ENCODE measurements at places on chromosomes 13 and 19. TPM values are rescaled to one million over a fixed set of nuclear protein-coding genes. Genes with fewer than 3 reads are reported as not detected.

KLK8 gene
- total RNA-seq: not detected

GRCh38 chr19:37930416-37930815 is 23.4 kb downstream of the SIPA1L3 start:
- peak; percentile 60 for DNase-seq
- H3K36me3 ChIP-seq: no peaks in the 10 kb centered on the region
- peaks cover 3% of the 10 kb centered on the region for H3K4me1 ChIP-seq
- no peak overlapping the region for H3K4me3 ChIP-seq
- no peaks in the 10 kb centered on the region for H3K27me3 ChIP-seq

- H3K4me1 ChIP-seq: peaks cover 7% of the 10 kb centered on the region
- H3K4me3 ChIP-seq: peak overlapping the region; percentile 89
- peak overlapping the region; percentile 62 for H3K27ac ChIP-seq
- H3K27me3 ChIP-seq: no peaks in the 10 kb centered on the region
These were observed 513 bp downstream of the MIER2 start for GRCh38 chr19:343941-344624.

GRCh38 chr19:3365836-3366752 is at the start of gene NFIC:
NFIC (plus strand) TSS chr19:3366583; CDS start chr19:3366637, 54 bp downstream.
- peaks cover 27% of the 10 kb centered on the region for H3K4me1 ChIP-seq
- no peaks in the 10 kb centered on the region for H3K27me3 ChIP-seq
- DNase-seq: peak; percentile 84
- H3K27ac ChIP-seq: peak within 1 kb of the TSS; percentile 89
- H3K36me3 ChIP-seq: peaks cover 3% of the 10 kb centered on the region

OR7A5 gene
- not detected for total RNA-seq

- H3K27ac ChIP-seq: no peak overlapping the region
- no peaks in the 10 kb centered on the region for H3K36me3 ChIP-seq
- H3K4me3 ChIP-seq: no peak overlapping the region
- no peaks in the 10 kb centered on the region for H3K4me1 ChIP-seq
- DNase-seq: no peak
These were observed 19.9 kb upstream of the ARHGEF7 start for GRCh38 chr13:111095031-111095840.

GRCh38 chr13:98492335-98493041 is 84.4 kb downstream of the STK24 start:
- H3K36me3 ChIP-seq: peaks cover 2% of the 10 kb centered on the region
- peak; percentile 82 for DNase-seq
- H3K4me1 ChIP-seq: peaks cover 17% of the 10 kb centered on the region
- H3K27me3 ChIP-seq: no peaks in the 10 kb centered on the region
- H3K27ac ChIP-seq: no peak overlapping the region

DNA sequence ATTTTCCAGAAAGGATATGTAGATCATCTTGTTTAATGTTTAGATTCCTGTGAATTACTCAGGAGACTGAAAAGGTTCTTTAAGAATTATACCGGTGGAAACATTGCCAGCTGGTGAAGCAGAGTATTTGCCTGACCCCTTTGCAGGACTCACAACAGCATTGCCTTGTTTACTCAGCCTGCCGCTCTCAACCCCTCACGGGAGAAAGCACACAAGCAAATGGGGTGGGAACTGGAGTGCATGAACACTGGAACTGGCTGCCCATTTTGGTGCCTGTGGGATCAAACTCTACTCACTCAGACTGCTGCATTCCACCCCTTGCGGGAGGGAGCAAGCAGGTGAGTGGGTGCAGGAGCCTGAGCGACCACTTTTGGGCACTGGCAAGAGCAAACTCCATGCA is 804.7 kb upstream of the SLITRK1 start:
- no peak for DNase-seq
- H3K4me3 ChIP-seq: no peak overlapping the region
- H3K4me1 ChIP-seq: no peaks in the 10 kb centered on the region
- H3K36me3 ChIP-seq: no peaks in the 10 kb centered on the region
- H3K27ac ChIP-seq: no peak overlapping the region

NPAS1 gene
- 0.26 TPM for total RNA-seq

- H3K27me3 ChIP-seq: no peaks in the 10 kb centered on the region
- H3K27ac ChIP-seq: no peak overlapping the region
- H3K4me1 ChIP-seq: no peaks in the 10 kb centered on the region
- H3K4me3 ChIP-seq: no peak overlapping the region
These were observed 3.4 kb downstream of the ACP4 start for GRCh38 chr19:50793558-50794065.

AMER2 gene
- total RNA-seq: not detected

- H3K27ac ChIP-seq: no peak overlapping the region
- no peak for DNase-seq
- no peaks in the 10 kb centered on the region for H3K27me3 ChIP-seq
- H3K4me3 ChIP-seq: no peak overlapping the region
These were observed 6.8 kb downstream of the CSNK1G2 start for GRCh38 chr19:1947651-1948209.

DNA sequence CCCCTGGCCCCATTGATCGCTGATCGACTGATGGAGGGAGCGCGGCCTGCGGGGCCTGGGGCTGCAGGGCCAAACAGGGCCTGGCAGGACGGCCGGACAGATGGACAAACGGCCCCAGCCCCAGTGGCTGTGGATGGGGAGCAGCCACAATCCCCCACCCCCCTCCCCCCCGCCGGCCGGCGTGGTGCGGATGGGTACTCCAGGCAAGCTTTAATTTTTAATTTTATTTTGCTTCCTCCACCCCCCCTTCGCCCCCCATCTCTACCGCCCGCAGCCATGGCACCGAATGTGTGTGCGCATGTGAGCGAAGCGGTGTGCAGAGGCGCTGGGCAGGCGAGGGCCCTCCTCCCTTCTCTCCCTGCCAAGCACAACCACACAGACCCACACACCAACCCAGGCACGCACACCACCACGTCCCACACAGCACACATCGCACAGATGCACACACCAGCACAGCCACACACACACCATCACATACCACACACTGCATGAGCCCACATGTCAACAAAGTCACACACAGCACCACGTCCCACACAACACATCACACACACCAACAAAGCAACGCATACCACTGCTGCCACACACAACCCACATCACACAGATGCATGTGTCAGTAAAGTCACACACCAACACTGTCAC is 12.4 kb downstream of the ERFL start:
- H3K27ac ChIP-seq: no peak overlapping the region
- H3K4me1 ChIP-seq: no peaks in the 10 kb centered on the region
- H3K4me3 ChIP-seq: no peak overlapping the region
- H3K27me3 ChIP-seq: peaks cover 58% of the 10 kb centered on the region
- H3K36me3 ChIP-seq: no peaks in the 10 kb centered on the region

DNAJC15 gene
- 18.5 TPM for total RNA-seq

- no peak overlapping the region for H3K4me3 ChIP-seq
- no peaks in the 10 kb centered on the region for H3K4me1 ChIP-seq
- H3K27ac ChIP-seq: no peak overlapping the region
- no peaks in the 10 kb centered on the region for H3K36me3 ChIP-seq
- H3K27me3 ChIP-seq: no peaks in the 10 kb centered on the region
- DNase-seq: no peak
These were observed 665.6 kb downstream of the FGF9 start for GRCh38 chr13:22336460-22336859.

- DNase-seq: no peak
- H3K36me3 ChIP-seq: no peaks in the 10 kb centered on the region
- peaks cover 2% of the 10 kb centered on the region for H3K4me1 ChIP-seq
- H3K4me3 ChIP-seq: peak overlapping the region; percentile 46
These were observed 53.9 kb downstream of the OR10H4 start for GRCh38 chr19:16002406-16003384.

DNA sequence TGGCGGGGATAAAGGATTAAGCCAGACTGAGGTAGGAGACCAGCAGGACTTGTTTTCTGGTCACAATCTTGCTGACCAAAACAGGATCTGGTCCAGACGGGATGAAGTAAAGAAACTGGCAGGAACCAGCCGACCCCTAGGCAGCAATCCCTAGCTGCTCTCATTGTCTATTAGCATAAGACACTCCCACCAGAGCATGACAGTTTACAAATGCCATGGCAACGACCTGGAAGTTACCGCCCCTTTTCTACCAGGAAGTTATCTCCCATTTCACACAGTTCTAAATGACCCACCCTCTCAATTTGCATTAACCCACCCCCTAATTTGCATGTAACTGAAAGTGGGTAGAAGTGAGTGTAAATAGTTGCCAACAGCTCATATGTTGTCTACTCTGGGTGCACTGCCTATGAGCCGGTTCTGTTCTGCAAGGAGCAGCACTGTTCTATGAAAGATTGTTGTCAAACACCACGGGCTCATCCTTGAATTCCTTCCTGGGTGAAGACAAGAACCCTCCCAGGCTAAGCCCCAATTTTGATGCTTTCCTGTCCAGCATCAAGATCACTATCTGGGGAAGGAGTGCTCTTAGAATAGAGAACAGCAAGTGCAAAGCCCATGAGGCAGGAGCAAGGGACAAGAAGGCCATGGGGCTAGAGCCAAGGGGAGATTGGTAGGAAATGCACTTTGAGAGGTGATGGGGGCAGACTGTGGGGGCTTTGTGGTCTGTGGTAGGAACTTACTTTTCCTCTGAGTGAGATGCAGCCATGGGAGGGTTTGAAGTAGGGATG is 13.9 kb upstream of the FBXO27 start:
- H3K27ac ChIP-seq: no peak overlapping the region
- H3K27me3 ChIP-seq: no peaks in the 10 kb centered on the region
- no peaks in the 10 kb centered on the region for H3K4me1 ChIP-seq

RGS9BP gene
- total RNA-seq: 0.66 TPM

PSG1 gene
- 0.51 TPM for total RNA-seq

DNA sequence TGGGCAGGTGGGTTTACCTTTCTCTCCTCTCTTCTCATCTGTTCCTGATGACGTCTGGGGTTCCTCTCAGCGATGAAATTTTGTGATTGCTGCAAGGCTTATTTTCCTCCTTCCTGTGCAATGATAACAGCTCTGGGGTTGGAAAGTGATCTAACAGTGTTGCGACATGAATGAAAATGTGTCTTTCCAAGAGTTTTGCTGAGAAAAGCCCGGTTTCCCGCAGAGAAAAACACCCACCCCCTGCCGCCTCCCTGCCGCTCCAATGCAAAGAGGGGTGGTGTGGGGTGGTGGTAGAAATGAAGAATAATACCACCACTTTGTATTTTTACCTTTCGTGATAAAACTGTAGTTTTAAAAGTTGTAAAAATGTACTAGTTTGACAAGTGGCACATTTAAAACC is 232.0 kb downstream of the OLFM4 start:
- DNase-seq: no peak
- H3K4me3 ChIP-seq: no peak overlapping the region
- no peak overlapping the region for H3K27ac ChIP-seq
- no peaks in the 10 kb centered on the region for H3K36me3 ChIP-seq

DNA sequence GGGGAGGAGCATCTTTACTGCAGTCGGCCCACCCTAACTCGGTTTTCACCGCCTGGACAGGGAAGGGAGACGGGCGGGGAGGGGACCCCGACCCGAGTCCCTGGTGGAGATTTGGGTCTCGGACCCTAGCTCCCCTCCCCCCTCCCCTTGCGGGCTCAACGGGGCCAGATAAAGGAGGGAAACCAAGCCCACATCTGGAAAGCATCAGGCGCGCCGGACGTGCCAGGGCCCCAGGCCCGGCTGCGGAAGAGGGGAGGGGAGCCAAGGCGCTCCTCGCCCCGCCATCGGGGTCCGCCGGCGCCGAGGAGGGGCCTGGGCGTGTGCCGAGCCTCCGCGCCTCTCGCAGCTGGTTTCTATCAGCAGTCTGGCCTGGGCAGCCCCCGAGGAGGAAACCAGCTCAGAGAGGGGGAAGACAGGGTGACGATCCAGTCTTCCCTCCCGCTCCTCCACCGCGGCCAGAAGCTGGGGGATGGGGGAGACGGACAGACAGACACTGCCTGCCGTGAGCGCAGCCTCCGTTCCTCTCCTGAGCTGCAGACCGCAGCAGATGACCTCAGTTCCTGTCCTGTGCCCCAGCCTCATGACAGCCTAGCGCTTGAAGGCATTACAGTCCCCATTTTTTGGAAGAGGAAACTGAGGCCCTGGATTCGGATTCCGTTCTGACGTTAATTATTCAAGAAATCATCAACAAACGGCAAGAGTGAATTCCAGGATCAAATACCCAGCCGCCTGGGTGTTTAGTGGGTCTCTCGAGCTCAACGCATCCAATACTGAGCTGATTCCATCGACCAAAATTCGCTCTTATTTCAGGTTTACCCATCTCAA is 3.6 kb upstream of the GNG8 start:
- H3K27ac ChIP-seq: peak overlapping the region; percentile 36
- H3K27me3 ChIP-seq: peaks cover 2% of the 10 kb centered on the region
- peak; percentile 65 for DNase-seq
- H3K4me3 ChIP-seq: peak overlapping the region; percentile 60
- H3K36me3 ChIP-seq: no peaks in the 10 kb centered on the region

DNA sequence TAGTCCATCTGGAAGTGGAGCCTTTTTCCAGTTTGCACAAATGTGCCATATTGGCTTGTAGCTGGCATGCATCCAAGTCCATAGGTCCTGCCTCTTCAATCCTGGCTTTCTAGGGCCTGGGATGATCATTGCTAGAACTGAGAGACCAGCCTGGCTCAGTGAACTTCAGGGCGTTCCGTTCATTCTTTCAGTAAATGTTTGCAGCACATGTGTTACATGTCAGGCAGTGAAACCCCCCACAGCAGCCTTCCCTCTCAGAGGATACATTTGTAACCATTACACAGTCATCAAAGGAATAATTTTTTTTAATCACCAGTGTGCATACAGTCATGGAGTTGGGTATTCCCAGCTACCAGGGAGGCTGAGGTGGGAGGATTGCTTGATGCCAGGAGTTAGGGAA is 9.7 kb downstream of the FUT2 start:
- H3K4me1 ChIP-seq: no peaks in the 10 kb centered on the region
- H3K4me3 ChIP-seq: no peak overlapping the region
- H3K27me3 ChIP-seq: no peaks in the 10 kb centered on the region
- H3K36me3 ChIP-seq: no peaks in the 10 kb centered on the region
- H3K27ac ChIP-seq: no peak overlapping the region
- DNase-seq: no peak

CCNE1 gene
- 4.8 TPM for total RNA-seq

DNA sequence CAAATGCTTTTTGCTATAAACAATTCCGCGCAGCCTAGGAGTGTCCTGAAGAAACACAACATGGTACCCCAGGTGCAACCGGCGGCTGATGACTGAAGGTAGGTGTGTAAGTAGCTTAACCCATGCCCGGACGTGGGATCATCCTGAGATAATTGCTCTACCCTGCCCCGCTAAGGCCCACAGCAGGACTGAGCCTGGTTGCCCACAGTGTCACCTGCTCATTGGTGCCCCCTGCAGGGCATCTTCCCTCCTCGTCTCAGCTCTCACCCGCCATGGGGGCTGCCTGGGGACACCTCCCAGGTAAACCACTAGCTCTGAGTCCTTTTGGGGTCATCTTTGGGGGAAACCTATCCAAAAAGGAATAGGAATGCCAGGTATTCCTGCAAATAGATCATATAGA is 22.3 kb downstream of the TMEM161A start:
- no peaks in the 10 kb centered on the region for H3K27me3 ChIP-seq
- no peak for DNase-seq
- peaks cover 3% of the 10 kb centered on the region for H3K36me3 ChIP-seq
- H3K4me1 ChIP-seq: no peaks in the 10 kb centered on the region
- H3K4me3 ChIP-seq: no peak overlapping the region
- no peak overlapping the region for H3K27ac ChIP-seq

All from fibroblast of lung (primary cell).